Heart right ventricle (tissue), 16 donors: ENCODE measurements at places on chromosomes 6 and 20. TPM values are rescaled to one million over a fixed set of nuclear protein-coding genes. Genes with fewer than 3 reads are reported as not detected.

DNA sequence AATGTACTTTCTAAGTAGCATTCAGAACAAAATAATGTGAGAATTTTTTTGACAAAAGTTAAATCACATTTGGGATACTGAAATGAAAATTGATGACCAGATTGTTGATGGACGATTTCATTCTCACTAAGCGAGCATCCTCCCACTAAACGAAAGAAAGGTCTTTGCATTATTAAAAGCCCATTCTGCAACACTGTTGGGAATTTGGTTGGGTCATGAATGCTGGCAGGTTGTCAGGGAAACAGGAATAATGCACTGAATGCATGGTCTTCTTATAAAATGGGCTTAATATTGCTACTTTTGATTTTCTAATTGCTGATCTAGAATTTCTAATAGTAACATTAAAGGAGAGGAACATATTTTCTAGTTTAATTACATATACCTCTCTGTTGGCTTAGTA is 229.8 kb downstream of the NKAIN2 start:
- no peak for DNase-seq

GRCh38 chr6:155623450-155624178 is 168.0 kb upstream of the NOX3 start:
- no peak for DNase-seq

GRCh38 chr6:63802606-63803206 is 167.1 kb downstream of the PHF3 start:
- DNase-seq: no peak

GRCh38 chr6:121748850-121749249 is 313.4 kb downstream of the GJA1 start:
- no peak for DNase-seq

GRCh38 chr6:152206072-152206818 is 398.8 kb downstream of the ESR1 start:
- peak; percentile 30 for DNase-seq

- no peak for DNase-seq
Measured at GRCh38 chr6:14037402-14038277, 79.9 kb upstream of the CD83 start.

DNA sequence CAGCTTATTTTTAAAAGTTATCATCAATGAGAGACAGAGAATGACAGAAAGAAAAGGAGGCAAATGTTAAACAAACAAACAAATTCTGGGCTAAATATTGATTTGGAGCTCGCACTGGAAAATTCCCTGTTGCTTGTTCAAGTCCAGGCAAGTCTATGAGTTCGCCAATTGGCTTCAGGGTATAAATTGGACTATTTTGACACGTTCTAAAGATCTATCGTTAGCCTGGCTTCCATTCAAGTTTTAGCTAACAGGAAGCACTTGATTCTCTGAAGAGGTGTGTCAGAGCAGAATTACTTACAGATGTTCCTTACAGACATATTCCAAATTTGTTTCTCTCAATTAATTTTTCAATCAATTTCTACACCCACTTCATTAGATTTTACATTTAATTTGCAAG is 15.8 kb upstream of the RFPL4B start:
- no peak for DNase-seq

DNA sequence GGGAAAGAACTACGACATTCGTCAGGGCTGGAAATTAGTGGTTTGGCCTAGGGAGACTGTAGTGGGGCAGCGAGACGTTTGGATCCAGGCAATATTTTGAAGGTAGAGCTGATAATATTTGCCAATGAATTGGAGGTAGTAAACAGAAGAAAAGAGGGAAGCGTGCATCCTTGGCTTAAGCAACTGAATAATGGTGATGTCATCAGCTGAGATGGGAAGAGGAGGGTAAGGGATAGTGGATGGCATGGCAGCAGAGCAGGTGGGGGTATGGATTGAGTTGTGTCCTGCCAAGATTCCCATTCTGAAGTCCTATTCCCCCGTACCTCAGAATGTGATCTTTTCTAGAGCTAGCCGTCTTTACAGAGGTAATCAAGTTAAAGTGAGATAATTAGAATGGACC is 119.2 kb downstream of the PDE7B start:
- DNase-seq: no peak

GRCh38 chr6:133017581-133017980 is 203.2 kb downstream of the RPS12 start:
- no peak for DNase-seq

- DNase-seq: no peak
Measured at GRCh38 chr6:15357782-15358181, 111.9 kb downstream of the JARID2 start.

- DNase-seq: peak; percentile 20
Measured at GRCh38 chr20:5073660-5074231, 46.0 kb downstream of the PCNA start.

GRCh38 chr6:49892280-49892679 is 25.9 kb upstream of the CRISP1 start:
- no peak for DNase-seq

DNA sequence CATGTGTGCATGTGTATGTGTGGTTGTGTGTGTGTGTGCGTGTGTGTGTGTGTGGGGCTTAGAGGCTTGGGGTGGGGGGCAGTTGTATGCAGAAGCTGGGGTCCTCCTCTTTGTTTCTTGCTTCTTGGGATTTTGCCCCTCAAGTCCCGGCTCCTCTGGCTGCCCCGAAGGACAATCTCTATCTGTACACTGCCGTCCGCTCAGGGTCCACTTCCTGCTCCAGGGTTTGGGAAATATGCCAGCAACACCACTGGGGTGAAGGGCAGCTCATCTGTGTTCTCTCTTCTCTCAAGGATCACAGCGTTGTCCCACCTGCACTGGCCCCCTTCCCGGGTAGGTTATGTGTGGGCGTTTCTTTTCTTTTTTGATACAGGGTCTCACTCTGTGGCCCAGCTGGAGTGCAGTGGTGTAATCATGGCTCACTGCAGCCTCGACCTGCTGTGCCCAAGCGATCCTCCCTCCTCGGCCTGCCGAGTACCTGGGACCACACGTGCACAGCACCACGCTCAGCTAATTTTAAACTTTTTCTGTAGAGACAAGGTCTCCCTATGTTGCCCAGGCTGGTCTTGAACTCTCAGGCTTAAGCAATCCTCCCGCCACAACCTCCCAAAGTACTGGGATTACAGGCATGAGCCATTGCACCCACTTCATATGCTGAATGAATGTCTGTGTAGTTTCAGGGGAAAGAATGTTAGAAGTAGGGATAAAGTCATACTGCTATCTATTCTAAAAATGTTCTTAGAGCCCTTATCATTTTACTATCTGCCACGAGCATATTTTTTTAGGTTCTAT is 25.7 kb downstream of the SLC2A4RG start:
- no peak for DNase-seq

GRCh38 chr6:163062790-163063189 is 335.0 kb downstream of the PACRG start:
- DNase-seq: no peak

DNA sequence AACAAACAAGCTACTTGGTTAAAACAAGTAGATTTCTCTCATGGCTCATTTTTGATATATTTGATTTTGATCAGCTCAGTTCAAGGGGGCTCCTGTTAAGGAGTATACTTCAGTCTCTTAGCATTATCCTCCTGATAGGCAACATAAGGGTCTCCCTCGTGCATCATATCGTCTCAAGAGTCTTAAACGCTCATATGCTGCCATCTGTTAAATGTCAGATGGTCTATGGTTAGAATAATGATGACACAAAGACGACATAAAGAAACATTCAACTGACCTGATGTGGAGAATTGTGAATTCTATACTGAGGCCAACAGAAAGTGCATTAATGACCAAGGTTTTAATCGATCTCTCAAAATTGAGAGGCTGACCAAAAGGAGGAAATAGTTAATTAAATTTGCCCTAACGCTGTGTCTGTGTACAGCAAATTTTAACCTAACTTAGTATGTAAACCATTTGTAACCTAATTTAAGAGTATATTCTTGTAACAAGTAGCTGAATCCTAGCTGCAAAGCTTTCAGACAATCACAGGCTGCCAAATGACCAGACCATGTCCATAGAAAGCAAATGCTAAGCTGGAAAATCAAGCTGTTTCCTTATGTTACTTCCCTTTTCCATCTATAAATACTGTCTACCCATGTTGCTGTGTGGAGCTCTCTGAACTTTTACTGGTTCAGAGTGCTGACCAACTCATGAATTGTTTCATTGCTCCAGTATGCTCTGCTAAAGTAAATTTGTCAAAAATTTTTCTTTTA is 1688.5 kb downstream of the GRIK2 start:
- DNase-seq: no peak

DNA sequence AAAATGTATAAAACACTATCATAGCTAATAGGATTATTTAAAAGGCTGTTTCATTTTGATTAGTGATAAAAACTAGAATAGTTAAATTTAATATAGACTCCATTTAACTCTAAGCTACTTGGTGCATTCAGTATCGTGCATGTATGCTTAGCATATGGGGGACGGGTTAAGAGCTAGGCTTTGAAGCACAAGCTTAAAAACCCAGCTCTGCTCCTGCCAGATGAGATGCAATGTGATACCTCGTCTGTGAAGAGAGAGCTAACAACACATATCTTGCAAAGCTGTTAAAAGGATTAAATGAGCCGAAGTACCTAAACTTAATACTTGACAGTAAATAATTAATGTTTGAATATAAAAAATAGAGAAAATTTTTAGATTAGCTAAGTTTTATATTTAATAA is 42.2 kb downstream of the DTNBP1 start:
- DNase-seq: no peak

GRCh38 chr6:26607434-26608230 is 10.9 kb downstream of the ABT1 start:
- no peak for DNase-seq

DNA sequence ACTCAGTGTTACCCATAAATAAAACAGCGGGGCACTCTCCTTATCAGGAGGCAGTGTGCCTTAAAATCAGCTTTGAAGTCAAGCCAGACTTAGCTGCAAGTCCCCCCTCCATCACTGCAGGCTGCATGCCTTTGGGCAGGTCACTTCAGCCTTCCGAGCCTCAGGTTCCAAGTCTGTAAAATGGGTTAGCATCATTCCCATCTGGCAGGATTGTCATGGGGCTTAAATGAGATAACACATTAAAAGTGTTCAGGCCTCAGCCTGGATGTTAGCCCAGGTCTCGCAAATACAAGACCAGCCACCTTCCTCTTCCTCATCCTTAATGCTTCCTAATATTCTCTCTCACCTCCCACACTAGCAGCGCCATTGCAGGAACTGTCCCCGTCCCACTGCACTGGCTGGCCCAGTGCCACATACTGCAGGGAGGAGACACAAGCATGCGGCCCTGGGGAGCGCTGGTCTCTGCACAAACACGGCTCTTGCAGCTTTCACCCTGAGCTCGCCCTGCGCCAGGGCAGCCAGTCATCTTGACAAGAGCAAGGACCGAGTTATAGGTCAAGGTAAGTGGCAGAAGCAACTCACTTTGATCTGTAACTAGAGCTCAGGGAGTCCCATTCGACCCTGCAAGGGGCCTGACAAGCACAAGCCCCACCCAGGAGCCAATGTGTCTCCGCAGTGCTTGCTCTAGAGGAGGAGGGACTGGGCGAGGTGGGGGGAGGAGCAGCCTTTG is 564.6 kb upstream of the AGPAT4 start:
- DNase-seq: no peak

GRCh38 chr6:154503658-154504057 is 6.8 kb downstream of the CNKSR3 start:
- no peak for DNase-seq

DEFB114 gene
- not detected for total RNA-seq

HIVEP2 gene
- total RNA-seq: 28.0 TPM

RIMS4 gene
- 0.31 TPM for total RNA-seq

CUL7 gene
- total RNA-seq: 8.5 TPM

LY6G6C gene
- total RNA-seq: not detected

ATAT1 gene
- 2.6 TPM for total RNA-seq

VPS16 gene
- 22.1 TPM for total RNA-seq

C6orf141 gene
- total RNA-seq: 0.85 TPM

LY6G6F gene
- total RNA-seq: not detected

SPATA2 gene
- 5.2 TPM for total RNA-seq

ROS1 gene
- 0.10 TPM for total RNA-seq
